ENCODE measurements at places on chromosomes 1 and 21.

DNA sequence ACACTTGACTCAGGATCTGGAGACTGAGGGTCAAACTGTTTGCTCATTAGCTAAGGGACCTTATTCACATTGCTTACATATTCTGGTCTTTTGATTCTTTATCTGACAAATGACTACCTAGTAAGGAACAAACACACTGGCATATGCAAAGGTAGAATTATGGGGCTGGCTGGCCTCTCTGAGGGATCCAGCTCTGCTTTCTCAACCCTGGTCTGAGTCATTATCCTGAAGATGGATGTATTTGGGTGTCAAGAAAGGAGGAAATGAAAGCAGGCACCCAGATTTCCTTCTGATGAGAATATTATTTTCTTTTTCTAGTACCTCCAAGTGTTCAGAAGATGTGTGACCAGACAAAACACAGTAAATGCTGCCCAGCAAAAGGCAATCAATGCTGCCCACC, 6.0 kb downstream of the SMCP start:
- DNase-seq: no peak

DNA sequence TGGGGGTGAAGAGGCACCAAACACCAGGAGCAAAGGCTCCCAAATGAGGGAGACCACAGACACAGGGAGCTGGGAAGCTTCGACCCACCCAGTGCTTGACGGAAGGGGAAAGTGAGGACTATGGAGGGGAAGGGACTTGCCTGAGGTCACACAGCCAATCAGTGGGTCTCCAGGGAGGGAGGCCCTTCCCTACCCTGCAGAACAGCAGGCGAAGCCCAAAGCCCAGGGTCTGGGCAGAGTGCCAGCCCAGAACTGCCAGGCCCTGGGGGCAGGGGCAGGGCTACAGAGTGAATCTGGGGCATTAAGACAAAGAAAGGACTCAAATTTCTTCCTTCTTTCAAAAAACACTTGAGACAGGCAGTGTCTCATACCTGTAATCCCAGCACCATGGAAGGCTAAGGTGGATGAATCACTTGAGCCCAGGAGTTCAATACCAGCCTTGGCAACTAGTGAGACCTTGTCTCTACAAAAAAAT, 45.5 kb upstream of the ECE1 start:
- no peak for DNase-seq

DNA sequence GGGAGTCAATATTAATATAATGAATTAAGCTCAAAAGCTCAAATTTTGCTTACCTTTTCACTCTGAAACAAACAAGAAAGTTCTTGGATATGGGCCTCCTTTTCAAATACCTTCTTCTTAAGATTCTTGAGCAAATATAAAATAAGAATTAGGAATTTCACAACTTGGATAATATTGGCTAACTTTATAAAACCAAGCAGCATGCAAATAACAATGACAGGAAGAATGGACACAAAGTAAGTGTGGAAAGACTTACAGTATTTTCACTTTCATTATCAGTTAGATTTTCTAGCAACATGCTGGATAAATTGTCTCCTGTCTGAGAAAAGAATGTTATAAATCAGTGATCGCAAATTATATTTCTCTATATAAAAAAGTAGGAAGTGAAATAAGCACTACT, 13.2 kb downstream of the ODF2L start:
- DNase-seq: no peak

DNA sequence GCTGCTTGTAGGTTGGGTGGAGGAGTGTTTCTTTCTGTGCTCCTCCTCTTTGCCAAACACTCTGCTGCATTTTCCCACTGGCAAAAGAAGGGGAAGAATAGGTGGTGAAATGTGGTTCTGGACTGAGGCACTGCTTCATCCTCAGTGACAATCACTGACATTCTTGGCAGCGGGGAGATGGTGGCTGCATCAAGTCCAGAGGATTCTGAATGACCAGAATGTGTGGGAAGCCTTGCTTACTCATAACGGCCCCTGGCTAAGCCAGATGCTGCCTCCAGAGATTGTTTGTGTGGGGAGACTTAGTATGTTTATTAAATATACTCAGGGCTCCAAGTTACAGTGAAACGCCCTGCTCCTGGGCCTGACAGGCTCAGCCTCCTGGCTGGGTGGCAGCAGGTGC, 160.3 kb downstream of the CACNA1E start:
- DNase-seq: no peak

GRCh38 chr1:92051948-92052347, 22.2 kb downstream of the EPHX4 start:
- DNase-seq: no peak

- no peak for DNase-seq
These were observed 13.6 kb downstream of the RHBG start for GRCh38 chr1:156382561-156382960.

- no peak for DNase-seq
These were observed 87.7 kb downstream of the LTN1 start for GRCh38 chr21:28904961-28905435.

DNA sequence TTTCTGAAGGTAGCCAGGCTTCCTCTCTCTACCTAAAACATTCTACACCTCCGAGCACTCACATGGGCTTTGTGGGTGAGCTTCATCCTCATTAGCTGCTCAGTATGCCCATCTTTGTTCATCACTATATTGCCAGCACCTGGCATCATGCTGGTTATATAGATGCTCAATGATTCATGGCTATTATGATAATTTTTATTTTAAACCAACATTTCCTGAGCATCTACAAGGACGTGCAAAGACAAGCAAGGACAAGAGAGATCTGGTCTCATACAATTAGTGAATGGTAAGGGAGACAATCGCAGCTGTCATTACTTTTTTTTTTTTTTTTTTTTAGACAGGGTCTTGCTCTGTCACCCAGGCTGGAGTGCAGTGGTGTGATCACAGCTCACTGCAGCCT, 11.3 kb upstream of the QSOX1 start:
- DNase-seq: no peak

GRCh38 chr1:228835911-228836310, 100.6 kb downstream of the RHOU start:
- no peak for DNase-seq

- no peak for DNase-seq
These were observed 345.3 kb downstream of the PTBP2 start for GRCh38 chr1:97066860-97067259.

DNA sequence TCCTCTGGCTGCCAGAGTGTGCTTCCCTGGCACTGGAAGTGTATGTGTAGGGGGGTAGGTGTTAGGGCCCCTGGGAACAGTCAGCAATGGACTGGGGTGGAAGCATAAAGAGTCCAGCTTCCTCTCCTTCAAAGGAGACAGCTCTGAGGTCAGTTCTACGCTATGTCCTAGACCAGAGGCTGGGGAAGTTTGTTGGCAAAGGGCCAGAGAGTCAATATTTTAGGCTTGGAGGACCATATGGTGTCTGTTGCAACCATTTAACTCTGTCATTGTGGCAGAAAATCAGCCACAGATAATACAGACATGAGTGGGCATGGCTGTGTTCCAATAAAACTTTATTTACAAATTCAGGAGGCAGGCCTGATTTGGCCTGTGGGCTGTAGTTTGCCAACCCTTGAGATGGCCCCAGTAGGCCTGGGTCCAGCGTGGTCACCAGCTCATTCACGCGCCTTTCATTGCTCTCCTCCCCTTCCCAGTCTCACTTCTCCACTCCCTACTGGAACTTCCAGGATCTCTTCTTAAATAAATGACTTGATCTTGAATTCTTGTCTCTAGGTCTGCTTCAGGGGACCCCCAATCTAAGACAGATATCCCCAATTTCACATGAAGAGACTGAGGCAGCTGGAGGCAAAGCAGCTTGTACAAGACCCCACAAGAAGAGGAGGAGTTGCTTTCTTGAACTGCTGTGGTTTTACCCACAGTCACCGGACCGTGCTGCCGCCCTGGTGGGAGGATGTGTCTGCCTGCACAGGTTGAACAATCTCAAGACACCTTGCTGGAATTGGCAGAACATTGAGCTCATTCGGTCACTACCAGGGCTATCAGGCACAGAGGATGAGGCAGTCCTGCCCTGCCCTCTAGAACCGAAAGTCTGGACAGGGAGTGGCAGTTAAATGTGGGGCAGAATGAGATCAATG, 162.4 kb upstream of the POU3F1 start:
- DNase-seq: no peak

- DNase-seq: no peak
These were observed 15.7 kb upstream of the RCAN1 start for GRCh38 chr21:34630536-34631143.

DNA sequence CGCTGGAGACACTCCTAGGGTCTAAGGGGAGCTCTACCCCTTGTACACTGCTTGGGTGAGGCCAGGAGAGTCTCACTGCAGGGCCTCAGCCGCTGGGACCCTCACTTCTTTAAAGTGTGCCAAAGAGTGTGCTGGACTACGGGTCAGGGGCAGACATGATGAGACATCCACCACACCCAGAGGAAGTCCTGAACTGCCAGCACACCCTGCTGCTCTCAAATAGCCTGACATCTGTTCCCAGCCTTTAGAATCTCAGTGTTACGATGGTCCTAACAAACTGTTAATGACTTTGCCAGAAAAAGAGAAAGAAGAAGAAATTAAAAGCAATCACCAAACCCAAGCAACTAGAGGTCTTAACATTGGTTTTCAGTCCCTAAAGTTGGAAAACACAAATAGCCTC, 49.0 kb downstream of the MRPL37 start:
- DNase-seq: no peak

GRCh38 chr1:3410142-3410925, 44.1 kb upstream of the ARHGEF16 start:
- DNase-seq: no peak

DNA sequence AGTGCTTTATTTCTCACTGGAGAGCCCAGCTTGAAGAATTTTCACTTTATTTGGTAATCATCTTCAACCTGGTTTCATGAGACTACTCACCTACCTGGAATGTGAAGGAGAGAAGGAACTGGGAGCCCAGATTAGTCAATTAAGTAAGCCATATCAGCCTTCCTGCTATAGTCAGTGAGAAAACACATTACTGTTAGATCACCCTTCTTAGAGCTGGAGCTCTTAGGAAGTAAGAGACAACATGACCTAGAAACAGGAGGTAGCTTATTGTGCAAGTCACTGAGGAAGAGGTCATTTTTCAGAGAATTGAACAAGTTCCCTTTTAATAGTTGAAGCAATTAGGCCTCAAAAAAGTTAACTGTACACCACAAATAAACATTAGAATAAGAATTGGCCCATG, 49.2 kb upstream of the TEKT2 start:
- DNase-seq: no peak

- DNase-seq: no peak
These were observed 6.0 kb upstream of the AKNAD1 start for GRCh38 chr1:108862698-108863477.

GRCh38 chr1:204278958-204279357, 65.2 kb upstream of the GOLT1A start:
- no peak for DNase-seq

GRCh38 chr21:46003575-46004007, 22.0 kb downstream of the COL6A1 start:
- DNase-seq: no peak

DNA sequence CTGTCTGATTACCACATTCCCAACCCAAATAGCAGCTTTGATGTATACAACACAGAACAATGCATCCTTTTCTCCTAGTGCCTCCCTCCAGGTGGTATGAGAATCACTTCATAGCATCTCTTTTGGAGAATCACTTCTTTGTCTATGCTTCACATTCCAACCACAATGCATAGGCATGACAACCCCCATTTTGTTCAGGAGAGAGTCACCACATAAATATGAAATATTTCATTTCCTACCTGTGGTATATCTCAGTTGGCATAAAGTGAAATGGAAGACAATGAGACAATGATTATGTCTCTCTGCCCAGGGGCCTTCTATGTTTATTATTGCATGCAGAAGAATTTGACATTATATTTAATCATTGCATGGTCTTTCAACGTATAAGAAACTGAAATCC, 112.2 kb downstream of the BRINP2 start:
- DNase-seq: no peak

DNA sequence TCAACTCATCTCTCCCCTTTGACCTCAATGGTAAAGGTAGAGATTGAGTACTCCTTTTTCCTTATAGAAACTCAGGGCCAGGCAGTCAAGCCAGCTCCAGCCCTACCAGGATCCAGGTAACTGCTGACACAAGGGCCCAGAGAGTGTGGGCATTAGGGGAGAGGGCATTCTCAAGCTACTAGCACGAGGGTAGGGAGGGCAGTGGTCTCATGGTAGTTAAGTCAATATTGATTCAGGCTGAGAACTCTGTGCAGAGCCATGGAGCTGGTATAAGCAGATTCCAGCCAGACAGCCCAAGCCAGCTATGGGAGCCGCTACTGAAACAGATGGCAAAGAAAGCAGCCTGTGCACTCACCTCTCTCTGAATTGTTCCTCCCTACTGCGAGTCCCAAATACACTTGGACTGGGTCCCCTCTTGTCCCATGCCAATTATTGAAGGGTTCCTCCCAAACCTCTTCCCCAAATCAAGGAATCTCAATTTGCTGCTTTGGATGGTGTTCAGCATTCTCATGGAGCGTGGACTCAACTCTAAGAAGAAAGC, 2.8 kb downstream of the PI4KB start:
- DNase-seq: no peak

- DNase-seq: no peak
These were observed 40.6 kb upstream of the SLC2A1 start for GRCh38 chr1:42999308-42999707.

DNA sequence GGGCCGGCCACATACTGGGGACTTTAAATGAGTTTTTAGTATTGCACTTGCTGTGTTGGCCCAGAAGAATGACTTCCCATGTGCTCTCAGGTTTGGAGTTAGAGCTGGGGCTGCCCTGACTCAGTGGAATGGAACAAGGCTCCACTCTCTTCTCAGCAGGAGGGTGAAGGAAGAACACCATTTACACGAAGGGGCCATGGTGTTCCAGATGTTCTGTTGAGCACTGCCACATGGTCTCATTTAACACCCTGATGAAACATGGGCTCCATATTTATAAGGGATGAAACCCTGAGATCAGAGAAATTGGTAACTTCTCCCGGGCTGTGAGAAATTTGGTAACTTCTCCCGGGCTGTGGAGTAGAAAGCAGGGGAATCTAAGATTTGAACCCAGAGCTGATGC, 5.8 kb downstream of the PYCR2 start:
- no peak for DNase-seq

DNA sequence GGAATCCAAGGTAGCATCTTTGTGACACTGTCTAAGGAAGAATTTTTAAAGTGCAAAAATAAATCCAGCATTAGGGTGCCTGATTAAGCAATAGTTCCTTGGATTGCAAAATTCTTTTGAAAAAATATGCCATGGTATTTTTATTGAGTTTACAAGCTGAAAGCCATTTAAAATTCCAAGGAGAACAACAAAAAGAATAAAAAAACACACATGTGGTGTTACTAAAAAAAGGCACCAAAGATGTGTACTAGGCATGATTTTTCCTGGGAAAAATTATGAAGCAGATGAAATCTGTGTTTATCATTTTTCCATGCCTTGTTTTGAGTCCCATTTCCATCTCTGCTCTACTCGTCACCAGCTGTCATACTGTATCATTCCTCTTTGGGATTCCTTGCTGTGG, 157.0 kb upstream of the ZNHIT6 start:
- peak; percentile 81 for DNase-seq

DNA sequence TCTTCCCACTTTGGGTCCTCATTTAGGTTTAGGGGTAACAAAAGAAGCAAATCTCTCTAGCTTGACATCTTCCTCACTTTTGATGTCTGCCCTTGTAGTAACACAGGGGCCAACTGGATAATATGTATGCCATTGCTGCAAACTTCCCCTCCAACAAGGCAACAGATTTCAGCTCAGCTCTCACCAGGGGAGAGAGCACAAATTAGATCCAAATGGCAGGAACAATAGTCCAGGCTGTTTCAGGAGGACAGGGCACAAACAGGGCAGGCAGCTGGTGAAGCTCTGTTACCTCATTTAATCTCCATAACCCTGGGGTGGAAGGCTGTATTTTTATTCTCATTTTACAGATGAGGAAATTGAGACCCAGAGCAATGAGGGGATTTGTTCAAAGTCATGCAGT, 4.3 kb upstream of the PIK3R3 start:
- DNase-seq: no peak

GRCh38 chr21:28431022-28431421, 561.7 kb downstream of the LTN1 start:
- no peak for DNase-seq

All from SK-N-MC (cell line).